ENCODE measurements at places on chromosomes 1 and 21. TPM values are rescaled to one million over a fixed set of nuclear protein-coding genes. Genes with fewer than 3 reads are reported as not detected.

CHI3L1 gene
- total RNA-seq = 5.4 TPM

FCRLB gene
- 3.1 TPM for total RNA-seq

VPS72 gene
- 53.1 TPM for total RNA-seq

FAM72C gene
- total RNA-seq = 2.5 TPM

PDC gene
- total RNA-seq = 0.38 TPM

TEDDM1 gene
- not detected for total RNA-seq

TEX38 gene
- not detected for total RNA-seq

IPP gene
- 15.3 TPM for total RNA-seq

Data from regular cardiac myocyte (primary cell).